ENCODE measurements at places on chromosomes 4 and X. TPM values are rescaled to one million over a fixed set of nuclear protein-coding genes. Genes with fewer than 3 reads are reported as not detected.

Gene GUCY1A1
- total RNA-seq = 29.0 TPM

Gene MAGEA1
- total RNA-seq = not detected

GRCh38 chrX:107171369-107172102 is 34.7 kb downstream of the NUP62CL start:
- no peak for DNase-seq

DNA sequence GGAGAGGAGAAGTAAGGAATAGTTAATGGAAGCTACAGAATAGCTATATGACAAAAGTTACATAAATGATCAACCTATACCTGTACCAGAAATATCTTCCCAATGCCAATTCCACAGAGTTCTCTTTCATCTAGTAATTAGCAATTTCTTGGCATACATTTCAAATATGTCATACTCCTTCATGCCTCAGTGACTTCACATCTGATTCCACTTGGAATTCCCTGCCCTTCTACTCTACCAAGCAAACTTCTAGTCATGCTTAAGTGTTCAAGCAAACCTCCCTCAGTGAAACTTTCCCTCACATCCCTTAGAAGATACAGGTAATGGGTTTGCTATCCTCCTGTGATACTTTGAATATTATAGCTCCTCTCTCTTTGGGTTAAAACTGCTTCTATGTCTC is 127.1 kb downstream of the KLHL13 start:
- DNase-seq = no peak

DNA sequence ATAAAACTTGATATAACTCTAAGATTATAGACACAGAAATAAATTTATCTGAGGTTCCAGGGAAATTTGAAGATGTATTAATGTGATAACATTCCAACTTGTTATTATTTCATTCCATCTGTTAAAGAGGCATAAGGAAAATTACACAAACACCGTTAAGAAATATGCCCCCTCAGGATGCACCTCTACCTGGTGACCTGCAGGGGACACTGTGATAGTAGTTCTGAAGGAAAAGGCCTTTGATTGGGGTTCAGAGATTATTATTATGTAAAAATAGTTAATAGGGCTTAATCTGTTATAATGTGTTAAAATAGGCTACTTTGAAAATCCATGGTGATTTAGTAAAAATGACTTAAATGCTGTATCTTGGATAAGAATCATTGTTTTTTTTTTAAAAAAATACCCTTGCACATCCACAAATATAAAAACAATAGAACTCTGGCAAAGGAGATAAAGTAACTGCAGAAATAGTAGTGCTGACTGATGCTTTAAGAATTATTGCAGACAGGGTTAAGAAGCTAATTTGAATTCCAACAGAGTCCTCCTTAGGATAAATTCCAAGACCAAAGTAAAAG is 6.1 kb upstream of the ABRAXAS1 start:
- peak; percentile 9 for DNase-seq

All from G401 (cell line).